ENCODE measurements at places on chromosomes 13 and 19. TPM values are rescaled to one million over a fixed set of nuclear protein-coding genes. Genes with fewer than 3 reads are reported as not detected.
A peak's percentile ranks its signal among the peaks of the same experiment; 100 is the strongest.

PPP6R1 gene
- total RNA-seq = 22.1 TPM

PRSS57 gene
- not detected for total RNA-seq

GNG7 gene
- not detected for total RNA-seq

DNA sequence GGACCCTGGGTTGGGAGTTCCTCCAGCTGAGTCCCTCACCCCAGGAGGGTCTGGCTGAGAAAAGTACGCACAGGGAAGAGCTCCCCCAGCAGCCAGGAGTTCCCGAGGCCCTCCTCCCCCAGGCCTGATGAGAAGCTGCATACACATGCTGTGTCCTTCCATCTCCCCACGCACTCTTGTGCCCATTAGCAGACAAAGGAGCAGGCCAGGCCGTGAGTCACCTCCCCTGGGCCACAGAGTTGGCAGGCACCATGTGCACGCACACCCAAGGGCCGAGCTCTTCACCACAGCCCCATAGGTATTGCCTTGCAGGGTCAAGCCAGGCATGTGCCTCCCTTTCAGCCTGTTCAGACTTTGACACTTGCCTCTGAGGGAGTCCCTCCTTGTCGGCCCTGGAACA lies 17.5 kb downstream of the MAU2 start:
- no peak for DNase-seq

DNA sequence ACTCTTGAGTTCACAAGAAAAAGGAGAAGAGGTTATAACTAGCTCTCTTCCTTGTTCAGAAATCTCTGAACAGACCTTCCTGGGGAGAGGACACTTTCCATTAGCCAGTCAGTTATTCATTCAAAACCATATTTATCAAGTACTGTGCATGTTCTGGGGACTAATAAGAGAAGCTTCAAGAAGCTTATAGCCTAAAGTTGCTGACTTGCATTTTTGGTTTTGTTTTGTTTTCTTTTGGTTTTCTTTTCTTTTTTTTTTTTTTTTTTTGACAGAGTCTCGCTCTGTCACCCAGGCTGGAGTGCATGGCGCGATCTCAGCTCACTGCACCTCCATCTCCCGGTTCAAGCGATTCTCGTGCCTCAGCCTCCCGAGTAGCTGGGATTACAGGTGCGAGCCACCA lies 471.4 kb downstream of the KLF12 start:
- DNase-seq = no peak

- peak; percentile 72 for DNase-seq
These were observed 1585.4 kb downstream of the EFNB2 start for GRCh38 chr13:104949840-104950740.

- no peak for DNase-seq
These were observed 263.7 kb downstream of the TEX29 start for GRCh38 chr13:111584101-111584672.

DNA sequence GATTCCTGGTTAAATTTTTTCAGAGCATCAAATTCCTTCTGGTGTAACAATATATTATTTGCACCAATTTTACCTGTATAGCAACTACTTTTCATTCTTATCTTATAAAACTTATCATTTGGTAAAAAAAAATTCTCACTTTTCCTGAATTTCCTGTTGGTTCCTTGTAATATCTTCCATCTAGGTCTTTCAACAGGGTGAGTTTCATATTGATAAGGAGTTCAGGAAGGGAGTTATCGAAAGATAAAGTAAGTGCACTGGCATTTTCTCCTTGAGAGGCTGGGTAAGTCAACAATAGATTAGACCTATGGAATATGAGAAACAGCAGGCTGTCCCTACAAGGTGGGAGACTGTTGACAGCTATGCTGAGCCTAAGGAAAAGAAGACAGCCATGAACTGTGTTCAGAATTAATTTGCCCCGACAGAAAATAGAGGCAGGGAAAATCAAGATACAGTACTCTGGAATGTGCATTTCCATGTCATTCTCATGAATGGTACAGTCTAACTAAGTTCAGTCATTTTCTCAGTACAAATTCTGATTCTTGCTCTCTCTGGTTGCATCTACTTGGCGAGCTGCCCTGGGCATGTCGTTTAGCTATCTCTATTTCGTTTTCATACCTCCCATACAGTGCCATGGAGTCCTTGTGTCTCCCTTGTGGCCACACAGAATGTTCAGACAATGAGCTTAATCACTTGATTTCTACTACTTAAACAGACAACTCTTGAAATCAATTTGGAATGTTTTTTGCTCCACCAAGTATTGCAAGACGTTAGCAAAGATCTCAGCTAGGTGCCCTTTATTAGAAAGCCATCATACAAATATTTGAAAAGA lies 9.9 kb downstream of the IGFL1 start:
- DNase-seq = no peak

DNA sequence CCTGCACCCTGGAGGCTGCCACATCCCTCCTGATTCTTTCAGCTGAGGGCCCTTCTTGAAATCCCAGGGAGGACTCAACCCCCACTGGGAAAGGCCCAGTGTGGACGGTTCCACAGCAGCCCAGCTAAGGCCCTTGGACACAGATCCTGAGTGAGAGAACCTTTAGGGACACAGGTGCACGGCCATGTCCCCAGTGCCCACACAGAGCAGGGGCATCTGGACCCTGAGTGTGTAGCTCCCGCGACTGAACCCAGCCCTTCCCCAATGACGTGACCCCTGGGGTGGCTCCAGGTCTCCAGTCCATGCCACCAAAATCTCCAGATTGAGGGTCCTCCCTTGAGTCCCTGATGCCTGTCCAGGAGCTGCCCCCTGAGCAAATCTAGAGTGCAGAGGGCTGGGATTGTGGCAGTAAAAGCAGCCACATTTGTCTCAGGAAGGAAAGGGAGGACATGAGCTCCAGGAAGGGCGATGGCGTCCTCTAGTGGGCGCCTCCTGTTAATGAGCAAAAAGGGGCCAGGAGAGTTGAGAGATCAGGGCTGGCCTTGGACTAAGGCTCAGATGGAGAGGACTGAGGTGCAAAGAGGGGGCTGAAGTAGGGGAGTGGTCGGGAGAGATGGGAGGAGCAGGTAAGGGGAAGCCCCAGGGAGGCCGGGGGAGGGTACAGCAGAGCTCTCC lies 6.9 kb upstream of the CEACAM5 start:
- DNase-seq = no peak

- DNase-seq = no peak
These were observed 2.8 kb upstream of the AZU1 start for GRCh38 chr19:824885-825284.

DNA sequence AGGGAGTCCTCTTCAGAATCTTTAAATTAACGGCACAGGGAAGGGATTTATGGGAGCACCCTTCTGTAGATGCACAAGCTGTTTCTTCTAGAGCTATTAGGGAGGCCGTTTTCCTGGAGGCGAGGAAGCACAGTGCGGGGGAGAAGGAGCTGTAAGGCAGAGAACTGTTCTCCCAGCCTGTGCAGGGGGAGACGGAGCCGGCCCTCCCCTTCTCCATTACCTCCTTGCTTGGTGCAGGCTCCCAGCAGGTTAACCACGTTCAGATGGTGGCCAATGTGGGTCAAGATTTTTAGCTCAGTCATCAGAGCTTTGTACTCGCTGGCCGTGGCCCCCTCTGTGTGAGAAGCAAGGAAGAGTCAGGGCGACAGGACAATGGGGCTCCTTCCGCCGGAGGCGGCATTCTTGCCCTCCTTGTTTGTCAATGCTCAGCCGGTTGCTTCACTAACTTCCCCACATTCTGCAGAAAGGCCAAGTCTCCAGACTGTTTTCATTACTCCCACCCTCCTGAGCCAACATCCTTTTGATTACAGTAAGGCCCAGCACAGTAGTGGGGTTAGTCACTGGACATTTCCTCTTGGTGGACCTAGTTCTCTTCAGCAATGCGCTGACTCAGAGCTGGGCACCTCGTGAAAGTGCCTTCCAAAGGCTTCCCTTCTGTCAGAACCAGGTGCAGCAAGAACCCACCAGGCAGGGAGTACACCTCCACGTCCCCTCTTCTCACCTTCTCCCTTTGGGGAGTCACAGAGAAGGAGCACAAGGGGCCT lies 165.4 kb downstream of the FLT1 start:
- peak; percentile 12 for DNase-seq

- no peak for DNase-seq
These were observed 32.5 kb downstream of the NFIC start for GRCh38 chr19:3398900-3399278.

DNA sequence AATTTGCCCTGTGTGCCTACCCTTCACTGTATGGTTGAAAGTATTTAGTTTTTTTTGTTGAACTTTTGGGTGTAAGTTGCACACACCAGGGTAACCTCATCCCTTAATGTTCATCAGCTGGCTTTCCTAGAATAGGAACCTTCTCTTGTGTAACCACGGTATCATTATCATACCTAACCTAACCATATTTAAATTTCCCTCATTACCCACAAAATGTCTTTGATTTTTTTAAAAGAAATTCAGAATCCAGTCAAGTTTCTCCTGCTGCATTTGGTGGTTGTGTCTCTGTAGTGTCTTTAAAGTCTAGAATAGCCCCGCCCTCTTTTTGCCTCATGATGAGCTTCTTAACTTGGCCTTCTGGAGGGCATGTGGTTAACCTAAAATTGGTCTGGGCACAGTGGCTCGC lies 80.3 kb downstream of the RYR1 start:
- DNase-seq = no peak

DNA sequence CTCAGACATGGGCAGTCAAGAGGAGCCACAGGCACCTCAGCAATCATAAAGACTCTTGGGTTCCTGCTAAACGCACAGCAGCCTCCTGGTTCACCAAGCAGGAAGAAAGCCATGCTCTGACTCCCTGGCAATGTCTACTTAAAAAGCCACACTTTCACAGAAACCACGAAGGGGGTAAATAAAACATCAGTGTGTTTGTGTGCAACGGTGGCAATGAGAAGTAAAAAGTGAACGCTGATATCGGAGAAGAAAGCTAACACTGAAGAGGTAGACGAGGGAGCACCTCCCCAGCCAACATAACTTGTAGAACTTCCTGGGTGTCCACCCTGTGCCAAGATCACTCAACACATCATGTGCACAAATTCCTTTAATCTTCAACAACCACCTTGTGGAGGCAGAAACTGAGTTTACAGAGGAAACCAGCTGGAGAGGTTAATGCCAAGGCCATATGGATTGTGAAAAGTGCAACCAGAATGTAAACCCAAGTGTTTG lies 30.2 kb downstream of the HSPH1 start:
- DNase-seq = no peak
